ENCODE measurements at places on chromosomes 4 and X.
A peak's percentile ranks its signal among the peaks of the same experiment; 100 is the strongest.

GRCh38 chrX:39755143-39756032 is 342.4 kb downstream of the BCOR start:
- DNase-seq, result no peak

DNA sequence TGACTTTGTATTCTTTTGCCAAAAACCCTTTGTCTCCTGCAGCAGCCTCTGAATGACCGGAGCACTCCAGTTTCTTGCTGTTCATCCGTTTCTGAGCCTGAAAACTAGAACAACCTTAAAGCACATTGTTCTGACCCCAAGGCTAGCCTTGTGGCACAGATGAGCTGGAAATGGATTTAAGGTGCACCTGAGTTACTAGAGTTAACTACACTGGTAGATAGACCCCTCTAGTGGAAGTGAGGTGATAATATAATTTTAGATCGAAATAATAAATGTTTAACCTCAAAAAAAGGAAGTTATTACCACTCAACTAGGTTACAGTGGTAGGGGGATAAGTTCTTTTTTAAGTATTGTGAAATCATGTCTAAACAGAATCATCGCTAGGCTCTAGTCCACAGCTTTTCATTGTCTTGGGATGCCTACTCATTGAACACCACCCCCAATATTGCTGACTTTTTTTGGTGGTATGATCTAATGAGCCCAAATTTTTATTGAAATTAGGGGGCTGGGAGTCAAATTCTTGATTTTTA is 2.7 kb downstream of the PLS3 start:
- DNase-seq, result no peak

- DNase-seq, result no peak
Observed at GRCh38 chr4:187236209-187236890, 512.7 kb upstream of the FAT1 start.

DNA sequence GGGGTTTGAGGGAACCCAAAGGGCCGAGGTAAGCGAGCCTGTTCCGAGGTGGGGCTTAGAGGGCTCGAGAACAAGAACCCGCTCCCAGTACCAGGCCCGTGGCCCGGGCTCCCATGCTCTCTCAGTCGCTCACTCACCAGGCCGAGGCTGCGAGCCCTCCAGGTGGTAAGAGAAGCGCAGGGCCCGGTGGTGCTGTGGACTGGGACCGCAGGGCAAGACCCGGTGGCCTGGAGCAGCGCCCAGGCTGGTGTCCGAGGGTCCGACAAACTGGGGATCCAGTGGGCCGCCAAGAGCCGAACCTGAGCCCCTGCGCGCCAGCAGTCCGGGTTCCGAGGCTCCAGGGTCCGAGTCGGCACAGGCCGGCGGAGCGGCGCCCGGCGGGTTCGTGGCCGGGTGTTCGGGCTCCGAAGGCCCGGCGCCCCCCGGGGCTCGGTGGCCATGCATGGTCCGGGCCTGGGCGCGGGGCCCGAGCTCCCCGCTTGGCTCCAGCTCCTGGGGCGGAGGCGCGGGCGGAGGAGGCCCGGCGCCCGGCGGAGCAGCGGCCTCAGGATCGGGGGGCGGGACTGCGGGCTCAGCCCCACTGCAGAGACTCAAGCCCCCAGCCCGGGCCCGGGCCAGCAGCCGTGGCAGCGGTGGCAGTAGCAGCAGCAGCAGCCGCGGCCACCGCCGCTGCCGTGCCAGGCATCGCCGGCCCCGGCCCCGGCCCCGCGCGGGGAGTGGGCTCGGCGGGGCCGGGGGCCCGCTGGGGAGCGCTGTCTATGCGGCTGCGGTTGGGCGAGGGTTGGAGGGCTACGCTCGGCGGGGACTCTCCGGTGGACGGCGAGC is 833 bp downstream of the FGD1 start:
- DNase-seq, result peak; percentile 0

DNA sequence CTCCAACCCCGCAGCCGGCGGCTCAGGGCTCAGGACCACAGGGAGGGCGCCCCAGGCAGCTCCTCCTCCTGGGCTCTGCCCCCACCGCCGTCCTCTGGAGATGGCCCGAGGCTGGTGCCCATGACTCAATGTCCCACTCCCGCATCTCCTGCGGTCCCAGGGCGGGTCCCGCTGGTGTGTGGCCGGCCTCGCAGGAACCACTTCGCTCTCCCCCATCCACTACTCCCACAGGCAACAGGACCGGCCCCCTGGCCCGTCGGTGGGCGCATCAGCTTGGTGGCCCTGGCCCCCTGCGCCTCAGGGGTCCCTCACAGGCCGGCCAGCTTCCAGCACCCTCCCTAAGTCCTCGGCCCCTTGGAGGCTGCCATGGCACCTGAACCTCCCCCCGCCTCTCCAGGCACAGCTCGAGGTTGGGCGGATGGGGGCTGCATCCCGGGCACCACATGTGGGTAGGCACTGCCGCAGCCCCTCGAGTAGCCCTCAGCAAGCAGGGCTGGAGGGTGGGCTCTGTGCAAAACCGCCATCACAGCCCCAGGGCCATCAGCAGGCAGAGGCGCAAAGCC is 22.8 kb upstream of the SPON2 start:
- no peak for DNase-seq

DNA sequence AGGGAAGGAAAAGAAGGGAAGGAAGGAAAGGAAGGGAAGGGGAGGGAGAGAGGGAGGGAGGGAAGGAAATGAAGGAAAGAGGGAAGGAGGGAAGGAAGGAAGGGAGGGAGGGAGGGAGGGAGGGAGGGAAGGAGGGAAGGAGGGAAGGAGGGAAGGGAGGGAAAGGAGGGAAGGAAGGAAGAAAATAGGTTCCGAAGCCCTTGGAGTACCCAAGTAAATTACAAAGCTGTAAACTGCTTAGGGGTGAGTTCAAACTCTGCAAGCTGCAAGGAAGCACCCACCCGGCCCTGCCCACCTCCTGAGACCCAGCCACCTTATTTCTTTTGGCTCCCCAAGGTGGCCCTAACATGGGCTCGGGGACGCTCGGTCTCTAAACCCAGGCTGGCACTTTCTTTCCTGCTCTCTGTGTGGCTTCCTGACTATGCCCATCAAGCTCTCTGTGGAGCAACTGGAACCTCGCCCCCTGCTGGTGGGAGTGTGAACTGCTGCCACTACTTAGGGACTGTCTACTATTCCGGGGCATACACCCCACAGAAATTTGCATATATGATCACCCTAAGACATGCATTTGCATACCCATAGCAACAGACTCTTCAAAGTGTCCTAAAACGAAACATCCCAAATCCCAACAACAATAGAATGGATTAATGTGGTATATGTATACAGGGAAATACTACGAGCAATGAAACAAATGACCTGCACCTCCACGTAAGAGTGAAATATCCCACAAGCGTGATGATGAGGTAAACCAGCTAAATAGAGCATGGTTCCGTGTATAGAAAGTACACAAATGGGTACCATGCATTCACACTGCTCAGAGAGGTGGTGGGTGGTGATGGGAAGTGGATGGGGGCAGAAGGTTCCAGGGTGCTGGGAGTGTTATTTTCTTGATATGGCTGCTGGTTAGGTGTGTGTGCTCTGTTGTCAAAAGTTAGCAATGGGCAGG is 151.7 kb upstream of the TBL1X start:
- DNase-seq, result peak; percentile 70

DNA sequence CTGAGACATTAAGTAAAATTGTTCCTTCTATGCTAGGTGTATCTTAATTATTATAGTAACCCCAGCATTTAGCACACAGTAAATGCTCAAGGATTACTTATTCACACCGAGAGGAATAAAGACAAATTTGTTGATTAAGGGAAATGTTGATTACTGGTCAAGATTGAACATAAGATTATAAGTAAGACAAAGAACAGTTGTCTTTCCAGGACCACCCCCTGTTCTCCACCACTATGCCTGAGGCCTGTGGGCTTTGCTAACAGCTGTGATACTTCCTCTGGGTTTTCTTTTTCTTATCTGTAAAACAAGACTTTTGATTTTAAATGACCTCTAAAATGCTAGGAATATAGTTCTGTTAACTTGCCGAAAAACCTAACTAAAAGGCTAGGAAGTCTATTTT is 128.0 kb downstream of the DCLK2 start:
- no peak for DNase-seq

DNA sequence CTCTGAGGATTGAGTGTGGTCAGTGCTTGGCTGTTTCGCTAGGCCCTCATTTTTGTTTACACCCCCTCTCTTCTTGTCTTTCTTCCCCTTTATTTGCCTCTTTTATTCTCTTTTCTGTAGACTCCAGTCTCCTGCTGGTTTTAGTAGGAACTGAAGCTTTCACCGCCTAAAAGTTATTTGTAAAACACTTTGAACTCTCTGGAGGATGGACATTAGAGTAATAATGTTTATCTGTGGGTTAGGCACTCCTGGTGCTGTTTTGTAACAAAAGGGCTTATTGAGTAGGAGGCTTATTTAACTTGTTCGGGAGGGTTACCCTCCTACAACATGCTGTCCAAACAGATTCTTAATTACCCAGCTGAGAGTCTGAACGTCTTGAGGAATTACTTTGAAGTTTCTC is 1.6 kb upstream of the ARHGAP10 start:
- no peak for DNase-seq

- no peak for DNase-seq
Observed at GRCh38 chr4:71304289-71304850, 34.5 kb upstream of the SLC4A4 start.

GRCh38 chr4:118141240-118141639 is 107.0 kb downstream of the NDST3 start:
- no peak for DNase-seq
